NCI-H524 treated with DMSO at 0.1 percent for 48 hours (cell line): ENCODE measurements at places on chromosomes 1 and 21.

DNA sequence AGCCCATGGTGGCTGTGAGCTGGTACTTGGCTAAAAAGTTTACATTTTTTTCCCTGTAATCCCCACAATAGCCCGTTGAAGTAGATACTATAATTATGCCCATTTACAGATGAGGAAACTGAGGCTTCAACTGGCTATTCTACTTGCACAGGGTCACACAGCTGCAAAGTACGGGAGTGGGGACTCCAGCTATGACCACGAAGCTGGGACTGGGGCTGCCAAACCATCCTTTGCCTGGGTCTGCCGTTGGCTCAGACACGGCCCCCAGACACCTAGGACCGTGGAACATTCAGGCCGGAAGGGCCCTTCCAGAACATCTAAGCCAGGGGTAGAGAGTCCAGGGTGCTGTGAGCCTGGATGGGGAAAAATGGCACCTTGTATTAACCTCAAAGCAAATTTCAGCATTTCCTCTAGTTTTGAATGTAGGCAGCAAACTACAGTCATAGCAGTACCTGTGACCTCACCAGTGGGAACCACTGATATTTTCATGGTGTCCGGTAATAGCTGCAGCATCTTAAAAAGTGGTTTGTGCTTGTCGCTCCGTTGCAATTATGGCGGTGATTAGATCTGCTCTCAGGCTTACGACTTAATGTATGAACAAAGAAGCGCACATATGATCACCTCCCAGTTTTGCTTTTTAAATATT is 4.3 kb downstream of the TP73 start:
- no peak for DNase-seq

- no peak for DNase-seq
These were observed 48.6 kb downstream of the PCNX2 start for GRCh38 chr1:233246965-233247364.

GRCh38 chr1:219757890-219758289 is 145.0 kb upstream of the ZC3H11B start:
- no peak for DNase-seq

DNA sequence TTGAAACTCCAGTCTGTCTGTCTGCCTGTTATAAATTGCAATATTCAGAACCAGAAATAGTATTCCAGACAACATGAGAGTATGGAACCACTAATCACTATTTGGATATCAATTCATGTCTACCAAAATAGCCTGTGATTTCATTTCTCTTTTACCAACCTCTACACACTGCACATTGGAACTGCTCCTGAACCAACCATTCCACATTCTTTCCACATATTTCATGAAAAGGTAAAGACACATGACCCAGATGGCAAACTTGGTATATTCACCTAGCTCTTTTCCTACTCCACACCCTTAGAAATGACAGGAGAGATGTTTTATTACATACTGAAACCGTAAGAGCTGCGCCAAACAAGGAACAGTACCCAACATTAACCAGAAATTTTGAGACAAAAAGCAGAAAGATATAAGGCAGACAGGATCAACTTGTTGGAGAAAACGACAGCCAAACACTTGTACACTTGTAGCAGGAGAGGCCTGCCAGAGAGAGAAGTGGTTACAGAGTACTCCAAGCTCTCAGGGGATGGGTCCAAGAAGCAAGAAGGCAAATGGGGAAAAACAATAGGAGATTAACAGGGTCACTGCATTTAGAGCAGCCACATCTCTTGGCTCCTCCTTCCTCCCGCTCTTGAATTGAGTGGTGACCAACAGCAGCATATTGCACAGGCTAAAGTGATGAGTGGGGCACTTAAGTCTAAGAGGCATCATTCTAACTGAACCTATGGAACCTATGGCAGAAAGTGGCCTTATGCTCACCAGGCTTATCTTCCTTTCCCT is 148.7 kb downstream of the SETD4 start:
- peak; percentile 97 for DNase-seq

- DNase-seq, result no peak
These were observed 2.2 kb downstream of the PHGDH start for GRCh38 chr1:119713749-119714456.

DNA sequence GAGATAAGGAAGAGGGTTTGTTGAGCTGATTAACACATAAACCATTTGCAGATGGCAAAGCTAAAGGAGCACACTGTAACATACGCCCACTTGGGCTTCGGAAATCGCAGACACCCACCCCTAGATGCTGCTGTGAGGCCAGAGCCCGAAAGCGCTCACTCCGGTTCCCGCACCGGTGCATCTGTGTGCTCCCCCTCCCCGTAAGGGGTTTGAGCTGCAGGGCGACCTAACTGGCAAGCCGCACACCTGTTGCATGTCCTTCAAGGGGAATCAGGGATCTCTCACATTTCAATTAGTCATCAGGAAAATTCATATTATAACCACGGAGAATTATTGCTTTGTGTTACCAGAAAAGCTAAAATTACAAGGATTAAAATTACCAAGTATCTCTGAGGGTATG is 1.4 kb upstream of the CFH start:
- no peak for DNase-seq

DNA sequence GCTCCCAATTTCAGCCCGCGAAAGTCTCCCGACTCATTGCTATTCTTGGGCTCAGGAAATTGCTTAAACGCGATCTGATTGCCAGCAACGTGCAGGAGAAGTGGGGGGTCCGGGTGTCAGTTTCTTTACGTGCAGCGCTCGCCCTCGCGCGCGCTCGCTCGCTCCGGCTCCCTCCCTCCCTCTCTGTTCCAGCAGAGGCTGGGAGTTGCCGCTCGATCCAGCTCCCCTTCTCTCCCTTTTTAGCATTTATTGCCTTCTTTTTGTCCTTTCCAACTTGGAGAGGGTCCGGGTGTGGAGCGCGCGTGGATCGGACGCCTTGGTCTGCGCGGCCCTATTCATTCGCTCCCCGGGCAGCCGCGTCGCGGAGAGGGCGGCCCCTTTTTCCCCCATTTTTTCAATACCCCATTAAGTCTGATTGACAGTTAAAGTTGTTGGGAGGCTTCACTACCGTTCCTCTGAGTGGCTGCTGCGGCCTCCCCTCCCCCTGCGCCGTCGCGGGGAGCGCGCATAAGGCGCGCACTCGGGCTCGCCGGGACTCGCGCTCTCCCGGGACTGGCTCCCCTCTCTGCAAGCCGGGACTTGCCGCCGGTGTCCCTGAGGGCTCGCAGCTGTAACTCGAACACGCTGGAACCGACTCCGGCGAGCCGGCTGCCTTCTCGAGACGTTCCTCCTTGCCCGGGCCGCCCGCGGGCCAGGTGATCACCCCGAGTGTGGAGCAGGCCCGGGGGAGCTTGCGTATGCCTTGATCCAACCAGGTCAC is at the start of gene DHRS3:
TSS of gene DHRS3 (minus strand) at position 310 of the 760 bp plus-strand sequence. CDS start 862 bp downstream, outside the sequence.
- no peak for DNase-seq
